Right renal cortex interstitium (tissue), 3 donors: ENCODE measurements at places on chromosomes 12 and 14. TPM values are rescaled to one million over a fixed set of nuclear protein-coding genes. Genes with fewer than 3 reads are reported as not detected.

The RNF41 gene
- polyA plus RNA-seq, result 44.8 TPM

The PLD4 gene
- polyA plus RNA-seq, result 3.2 TPM

The ARMH4 gene
- 80.2 TPM for polyA plus RNA-seq

The CDKN3 gene
- polyA plus RNA-seq, result 28.4 TPM

The KRT82 gene
- polyA plus RNA-seq, result not detected

The MOAP1 gene
- polyA plus RNA-seq, result 47.6 TPM

The SERPINA3 gene
- polyA plus RNA-seq, result 0.14 TPM

The NEUROD4 gene
- polyA plus RNA-seq, result not detected

The RPAP3 gene
- polyA plus RNA-seq, result 52.9 TPM

The KCNC2 gene
- polyA plus RNA-seq, result 0.40 TPM

The LRP1-AS gene
- polyA plus RNA-seq, result not detected

The TEAD4 gene
- polyA plus RNA-seq, result 19.2 TPM

The CLEC6A gene
- 0.15 TPM for polyA plus RNA-seq

The GPRC5A gene
- 10.3 TPM for polyA plus RNA-seq

The TSPAN8 gene
- 44.3 TPM for polyA plus RNA-seq

The BIN2 gene
- polyA plus RNA-seq, result 4.2 TPM

The TAS2R42 gene
- polyA plus RNA-seq, result not detected
